ENCODE measurements at places on chromosomes 7 and 10.

DNA sequence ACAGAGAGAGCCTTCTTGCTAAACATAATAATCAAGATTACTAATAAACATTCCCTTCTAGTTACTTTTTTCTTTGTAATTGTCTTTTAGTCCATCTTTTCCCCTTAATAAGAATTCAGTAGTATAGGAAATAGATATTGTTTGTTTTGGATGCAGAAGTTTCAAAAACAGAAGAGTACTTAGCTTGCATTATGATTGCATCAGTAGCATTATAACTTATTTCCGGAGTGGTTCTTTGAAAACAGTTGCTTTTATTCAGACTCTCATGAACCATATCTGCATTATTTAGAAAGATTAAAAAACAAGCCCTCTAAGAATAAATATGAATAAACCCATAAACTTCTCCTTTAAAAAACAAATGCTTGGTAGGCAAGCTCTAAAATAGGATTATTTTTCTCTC lies 34.0 kb upstream of the DKK1 start:
- no peak for DNase-seq

GRCh38 chr10:128779416-128779815 lies 653.2 kb upstream of the MKI67 start:
- no peak for DNase-seq

DNA sequence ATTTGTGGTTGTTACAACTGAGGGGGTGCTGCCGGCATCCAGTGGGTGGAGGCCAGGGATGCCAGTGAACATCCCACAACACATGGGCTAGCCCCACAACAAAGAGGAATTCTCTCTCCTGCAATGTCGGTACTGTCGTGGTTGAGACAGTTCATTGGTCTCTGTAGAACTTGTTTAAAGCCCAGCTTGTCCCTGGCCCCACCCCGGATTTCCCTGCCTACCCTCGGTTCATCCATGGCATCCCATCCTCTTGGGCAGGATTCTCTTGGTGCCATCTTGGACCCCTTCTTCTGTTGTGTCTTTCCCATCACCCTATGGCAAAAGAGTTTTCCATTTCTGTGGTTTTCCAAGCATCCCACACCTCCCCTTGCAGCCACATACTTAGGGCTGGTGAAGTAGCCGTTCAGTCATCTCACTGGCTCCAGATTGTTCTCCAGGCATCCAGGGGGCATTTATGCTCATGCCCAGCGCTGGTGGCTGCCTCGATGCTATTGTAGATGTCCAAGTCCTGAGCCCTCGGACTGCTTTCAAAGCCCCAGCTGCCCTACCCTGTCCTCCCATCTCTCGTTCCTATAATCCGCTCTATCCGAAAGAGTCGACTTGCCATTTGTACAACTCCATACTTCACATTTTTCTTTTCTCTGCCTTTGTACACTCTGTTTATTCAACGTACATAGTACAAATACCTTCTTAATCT lies 39.2 kb downstream of the MGMT start:
- no peak for DNase-seq

GRCh38 chr10:75404815-75405597 lies 3.4 kb upstream of the ZNF503 start:
- no peak for DNase-seq

DNA sequence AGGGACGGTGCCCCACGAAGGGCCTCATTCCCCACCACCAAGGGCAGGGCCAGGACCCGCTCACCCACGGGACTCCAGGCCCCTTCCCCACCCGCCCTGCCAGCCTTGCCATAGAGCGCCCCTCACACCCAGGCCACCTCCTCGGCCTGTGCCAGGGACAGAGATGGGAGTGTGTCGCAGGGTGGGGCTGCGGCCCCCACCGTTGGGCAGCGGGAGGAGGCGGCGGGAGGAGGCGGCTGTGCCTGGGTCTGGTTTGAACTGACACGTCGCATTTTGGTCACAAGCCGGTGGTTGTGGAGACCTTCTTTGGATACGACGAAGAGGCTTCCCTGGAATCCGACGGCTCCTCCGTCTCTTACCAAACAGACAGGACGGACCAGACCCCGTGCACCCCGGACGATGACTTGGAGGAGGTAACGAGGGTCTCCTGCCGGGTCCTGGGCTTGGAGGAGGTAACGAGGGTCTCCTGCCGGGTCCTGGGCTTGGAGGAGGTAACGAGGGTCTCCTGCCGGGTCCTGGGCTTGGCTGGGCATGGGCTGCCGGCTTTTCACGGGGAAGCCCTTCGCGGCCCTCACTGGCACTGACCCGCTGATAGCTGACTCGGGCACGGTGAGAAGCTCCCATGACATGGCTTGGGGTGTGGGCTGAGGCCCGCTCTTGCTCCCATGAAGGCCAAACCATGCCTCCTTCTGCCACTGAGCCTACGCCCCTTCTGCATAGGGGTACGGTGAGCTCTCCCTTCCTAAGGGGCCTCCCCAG lies 46.4 kb upstream of the DPYSL4 start:
- no peak for DNase-seq

DNA sequence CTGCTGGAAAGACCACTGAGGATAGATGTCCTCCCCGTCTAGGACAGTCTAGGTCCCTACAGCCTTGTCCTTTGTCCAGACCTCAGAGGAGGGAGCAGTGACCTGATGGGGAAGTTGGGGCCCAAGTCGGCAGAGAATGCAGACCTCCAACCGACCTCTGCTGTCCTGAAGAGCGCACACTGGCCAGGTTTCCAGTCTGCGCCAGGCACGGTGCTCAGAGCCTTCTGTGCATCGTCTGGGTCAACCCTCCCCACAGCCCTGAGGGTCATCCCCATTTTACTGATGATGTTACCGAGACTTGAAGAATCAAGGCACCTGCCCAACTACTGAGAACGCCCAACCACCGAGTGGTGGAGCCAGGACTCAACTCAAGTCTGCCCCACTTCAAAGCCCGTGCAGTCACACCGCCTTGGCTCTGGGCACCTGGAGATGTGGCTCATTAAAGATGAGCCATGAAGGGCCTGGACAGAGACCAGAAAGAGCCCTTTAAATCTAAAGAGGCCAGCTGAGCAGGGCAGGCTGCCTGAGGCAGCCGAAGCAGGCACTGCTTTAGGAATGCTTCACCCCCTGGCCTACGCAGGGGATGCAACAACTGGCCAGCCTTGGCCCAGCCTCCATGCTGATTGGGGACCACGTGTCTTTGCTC lies 4.4 kb downstream of the ITPRIP start:
- no peak for DNase-seq

- DNase-seq, result no peak
These were observed 89.9 kb upstream of the PPP1R3A start for GRCh38 chr7:114008696-114009095.

GRCh38 chr10:69400936-69401335 lies 15.8 kb downstream of the TACR2 start:
- DNase-seq, result no peak

- no peak for DNase-seq
These were observed 152.5 kb downstream of the DOCK4 start for GRCh38 chr7:112053737-112054069.

- no peak for DNase-seq
These were observed 21.4 kb downstream of the BCCIP start for GRCh38 chr10:125844751-125845221.

DNA sequence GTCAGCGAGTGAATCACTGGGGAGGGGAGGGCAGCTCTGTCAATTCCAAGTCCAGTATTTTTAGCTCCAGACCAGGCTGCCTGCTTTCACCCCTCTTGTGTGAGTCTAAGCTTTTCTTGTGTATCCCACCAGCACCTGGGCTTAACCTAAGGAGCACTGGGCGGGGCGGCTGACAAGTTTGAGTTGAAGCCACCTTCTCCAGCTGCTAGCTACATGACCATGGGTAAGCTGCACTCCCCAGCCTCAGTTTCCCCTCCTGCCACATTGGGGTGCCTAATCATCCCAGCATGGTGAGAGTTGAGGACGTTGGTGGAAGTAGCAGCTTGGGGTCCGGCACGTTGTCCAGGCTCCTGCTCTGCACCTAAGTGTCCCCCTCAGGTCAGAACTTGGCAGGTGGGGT lies 89.8 kb upstream of the PCBD1 start:
- DNase-seq, result no peak

DNA sequence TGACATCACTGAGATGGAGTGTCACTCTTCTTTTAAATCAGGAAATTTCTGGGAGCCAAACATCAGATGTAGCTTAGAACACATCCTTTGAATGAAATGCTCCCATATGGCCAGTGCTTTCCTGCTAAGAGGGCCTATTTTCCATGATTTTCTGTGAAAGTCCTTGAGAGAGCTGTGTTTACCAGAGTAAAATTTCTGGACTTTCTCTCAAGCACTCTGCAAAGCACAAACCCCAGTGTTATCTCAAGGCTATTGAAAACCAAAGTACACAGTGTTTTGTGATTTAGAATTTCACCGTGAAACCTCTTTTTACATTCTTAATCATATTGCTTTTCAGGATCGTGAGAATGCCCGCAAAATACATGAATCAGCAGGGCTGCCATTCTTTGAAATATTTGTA lies 54.0 kb downstream of the PAPSS2 start:
- no peak for DNase-seq

GRCh38 chr7:6148724-6149360 lies 117.7 kb downstream of the ANKRD61 start:
- DNase-seq, result no peak

DNA sequence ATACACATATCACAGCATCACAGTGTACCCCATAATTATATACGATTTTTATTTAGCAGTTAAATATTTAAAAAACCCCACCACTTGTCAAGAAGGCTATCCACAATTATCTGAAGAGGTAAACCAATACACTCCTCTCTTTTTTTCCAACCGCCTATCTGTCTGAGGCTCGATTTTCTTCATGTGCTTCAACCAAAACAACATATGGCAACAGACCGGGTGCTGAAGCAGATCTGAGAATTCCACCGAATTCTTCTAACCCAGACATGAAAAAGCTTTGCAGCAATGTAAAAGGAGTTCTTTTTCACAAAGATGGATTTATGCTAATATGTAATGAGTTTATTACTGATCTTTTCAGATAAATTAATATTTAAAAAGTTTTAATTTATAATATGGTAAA lies 132.4 kb upstream of the RHEB start:
- DNase-seq, result no peak

GRCh38 chr10:110181451-110181850 lies 26.0 kb upstream of the MXI1 start:
- DNase-seq, result no peak

DNA sequence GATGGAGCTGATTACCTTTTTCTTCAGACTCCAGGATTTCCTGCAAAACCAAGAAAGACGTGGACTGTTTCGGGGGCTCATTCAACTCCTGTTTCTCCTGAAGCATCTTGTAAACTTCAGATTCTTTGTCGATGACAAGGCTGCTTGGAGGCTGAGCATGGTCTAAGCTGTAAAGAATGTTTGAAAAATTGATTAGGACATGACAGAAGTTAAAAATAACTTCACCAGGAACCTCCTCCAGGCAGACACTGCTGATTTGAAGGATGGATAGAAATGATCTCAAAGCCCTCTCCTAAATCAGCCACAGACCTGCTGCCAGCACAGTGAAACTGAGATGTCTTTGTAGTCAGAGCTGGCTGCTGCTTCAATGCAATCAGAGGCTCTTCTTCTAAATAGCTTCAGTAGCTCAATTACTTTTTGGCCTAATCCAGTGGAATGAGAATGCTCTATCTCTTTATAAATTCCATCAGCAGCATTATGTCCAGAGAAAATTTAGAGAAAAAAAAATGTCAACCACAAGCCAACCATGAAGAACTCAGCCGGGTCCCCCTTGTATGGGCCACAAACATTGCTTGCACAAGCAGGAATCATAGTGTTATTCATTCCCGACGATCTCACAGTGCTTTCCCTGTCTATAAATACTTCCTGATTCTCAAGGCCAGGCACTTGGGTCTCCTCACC lies 43.5 kb downstream of the PDLIM1 start:
- DNase-seq, result no peak

DNA sequence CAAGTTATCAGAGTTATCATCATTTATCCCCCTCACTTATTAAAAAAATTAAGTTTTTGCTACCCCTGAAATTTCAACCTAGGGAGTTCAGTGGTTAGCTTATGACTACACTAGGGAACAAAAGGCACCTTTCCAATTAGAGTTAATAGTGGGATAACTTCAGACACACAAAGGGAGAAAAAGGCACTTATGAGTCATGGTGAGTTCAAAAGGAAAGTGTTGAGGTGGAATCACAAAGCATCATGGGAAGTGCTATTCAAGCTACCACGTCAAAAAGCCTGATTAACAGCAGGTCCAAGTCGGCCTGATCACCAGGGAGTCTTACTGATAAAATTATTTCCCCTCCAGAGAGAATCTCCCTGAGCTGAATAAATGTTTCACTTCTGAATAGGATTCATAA lies 165.7 kb downstream of the C7orf25 start:
- no peak for DNase-seq

- no peak for DNase-seq
These were observed 12.0 kb upstream of the HERC4 start for GRCh38 chr10:68086910-68087684.

- no peak for DNase-seq
These were observed 569.8 kb downstream of the CALN1 start for GRCh38 chr7:71842381-71842780.

DNA sequence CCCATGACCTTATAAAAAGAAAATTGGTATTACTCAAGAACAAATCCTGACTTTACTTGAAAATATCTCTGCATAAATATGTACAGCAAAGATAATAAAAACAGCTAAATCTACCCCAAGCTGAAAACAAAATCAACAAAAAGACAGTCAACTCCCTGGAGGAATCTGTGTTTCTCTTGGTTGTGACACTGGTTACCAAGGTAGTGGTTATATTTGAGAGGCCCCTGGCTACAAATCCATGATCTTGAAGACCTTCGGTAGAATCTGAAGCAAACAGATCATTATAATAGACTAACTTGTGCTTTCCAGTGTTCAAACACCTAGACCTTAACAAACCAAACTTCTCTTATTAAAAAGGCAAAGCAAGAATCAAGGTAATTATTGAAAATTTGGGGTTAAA lies 123.9 kb upstream of the SGCE start:
- DNase-seq, result no peak

DNA sequence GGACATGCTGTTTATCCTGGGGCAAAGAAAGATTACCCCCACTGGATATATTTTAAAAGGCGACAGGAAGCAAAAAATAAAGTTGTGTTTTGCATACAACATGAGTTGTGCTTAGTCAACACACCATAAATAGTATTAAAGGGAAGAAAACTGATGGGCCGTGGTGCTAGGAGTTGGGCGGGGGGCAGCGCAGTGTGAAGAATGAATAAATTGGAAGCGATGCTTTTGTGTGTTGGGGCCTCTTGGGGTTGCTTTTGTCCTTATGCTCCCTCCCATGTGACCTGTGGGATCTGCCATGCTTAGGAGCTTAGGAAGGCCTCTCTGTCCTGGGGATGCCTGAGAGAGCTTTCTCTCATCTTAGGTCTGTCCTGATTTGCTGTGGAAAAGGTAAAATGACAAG lies 35.0 kb upstream of the AGR3 start:
- no peak for DNase-seq

GRCh38 chr10:117544004-117544701 lies 1.6 kb downstream of the EMX2 start:
- DNase-seq, result no peak

DNA sequence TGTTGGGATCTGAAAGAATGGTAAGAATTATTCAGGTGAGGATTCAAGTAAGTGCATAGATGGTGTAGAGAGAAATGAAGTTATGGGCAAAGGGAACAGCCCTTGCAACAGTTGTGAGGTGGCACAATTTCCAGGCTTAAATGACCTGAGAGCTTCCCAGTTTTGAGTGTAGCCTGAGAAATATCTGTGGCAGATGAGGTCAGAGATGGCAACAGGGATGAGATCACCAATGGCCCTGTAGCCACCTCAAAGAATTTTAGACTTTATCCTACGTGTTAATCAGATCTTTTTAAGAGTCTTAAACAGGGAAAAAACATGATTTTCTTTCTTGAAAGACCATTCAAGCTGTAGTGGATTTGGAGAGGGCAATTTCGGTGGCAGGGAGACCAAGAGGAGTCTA lies 1.9 kb upstream of the NRF1 start:
- no peak for DNase-seq

- no peak for DNase-seq
These were observed 78.8 kb downstream of the CNNM2 start for GRCh38 chr10:102996876-102997275.

All from cortex of kidney (tissue), 1 donor.